M059J (cell line): ENCODE measurements at places on chromosomes 11 and 22. TPM values are rescaled to one million over a fixed set of nuclear protein-coding genes. Genes with fewer than 3 reads are reported as not detected.
A peak's percentile ranks its signal among the peaks of the same experiment; 100 is the strongest.

Gene LDHAL6A
- total RNA-seq = not detected in 2 replicates

Gene JHY
- 6.2 and 6.8 TPM in 2 replicates for total RNA-seq

Gene TMEM135
- 12.8 and 20.0 TPM in 2 replicates for total RNA-seq

Gene MMP1
- 75.7 and 80.6 TPM in 2 replicates for total RNA-seq

Gene ZDHHC5
- 37.4 and 50.8 TPM in 2 replicates for total RNA-seq

Gene KRTAP5-1
- not detected in 2 replicates for total RNA-seq

Gene KRTAP5-11
- not detected in 2 replicates for total RNA-seq

Gene CLNS1A
- total RNA-seq = 135 and 150 TPM in 2 replicates

Gene ABCC8
- total RNA-seq = not detected in 2 replicates

Gene LINC01488
- not detected in 2 replicates for total RNA-seq

Gene SCARF2
- total RNA-seq = 10.3 and 24.3 TPM in 2 replicates

Gene KLHDC7B
- total RNA-seq = 0.02 and 0.37 TPM in 2 replicates

Gene PRR33
- total RNA-seq = not detected in 2 replicates

Gene FAM181B
- total RNA-seq = 0.02 TPM in 1 of 2 replicates, not detected in the other

Gene HBE1
- 2.2 and 7.0 TPM in 2 replicates for total RNA-seq

Gene ROBO3
- 2.7 and 7.0 TPM in 2 replicates for total RNA-seq

Gene CD3G
- not detected in 2 replicates for total RNA-seq

Gene HMOX1
- total RNA-seq = 9.4 and 14.9 TPM in 2 replicates

Gene OR2AT4
- not detected in 2 replicates for total RNA-seq

Gene OR52I1
- total RNA-seq = not detected in 2 replicates

Gene POTEH
- not detected in 2 replicates for total RNA-seq

Gene ARHGAP42
- 5.9 and 7.0 TPM in 2 replicates for total RNA-seq

Gene KLHL35
- 1.7 and 7.2 TPM in 2 replicates for total RNA-seq

Gene TESMIN
- total RNA-seq = 5.5 and 12.8 TPM in 2 replicates

Gene OR56B4
- not detected in 2 replicates for total RNA-seq

Gene CCDC89
- 0.37 and 3.0 TPM in 2 replicates for total RNA-seq

DNA sequence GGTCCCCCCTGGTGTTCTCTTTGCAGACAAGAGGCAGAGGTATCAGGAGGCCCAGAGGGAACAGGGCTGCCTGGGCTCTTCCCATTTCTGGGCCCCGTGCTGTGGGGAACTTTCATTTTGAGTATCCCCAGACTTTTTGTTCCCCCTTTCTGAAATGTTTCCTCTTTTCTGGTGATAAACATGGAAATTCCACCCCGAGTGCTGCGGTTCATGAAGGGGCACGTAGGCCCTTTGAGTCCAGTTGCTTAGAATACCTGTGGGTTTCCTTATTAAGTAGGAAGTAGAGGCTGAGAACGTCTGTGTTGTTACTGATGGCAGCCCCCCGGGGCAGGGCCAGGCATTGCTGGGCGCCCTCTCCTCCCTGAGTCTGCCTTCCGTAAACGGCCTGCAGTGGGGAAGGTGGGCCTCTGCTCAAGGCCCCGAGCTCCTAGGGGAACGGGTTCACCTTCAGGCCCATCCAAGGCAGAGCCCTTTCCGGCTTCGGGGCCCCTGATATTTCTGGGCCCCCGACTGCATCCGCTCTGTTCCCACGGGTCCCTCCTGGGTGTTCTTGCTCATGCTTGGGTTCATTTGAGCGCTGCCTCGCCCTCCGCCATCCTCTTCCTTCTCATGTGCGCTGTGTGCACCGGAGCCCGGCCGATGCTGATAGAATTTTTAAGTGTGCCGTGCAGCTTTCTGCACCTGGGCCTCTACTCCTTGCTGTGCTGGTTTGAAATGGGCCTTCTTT, 12.0 kb downstream of the TBC1D22A start:
- no peak for DNase-seq

DNA sequence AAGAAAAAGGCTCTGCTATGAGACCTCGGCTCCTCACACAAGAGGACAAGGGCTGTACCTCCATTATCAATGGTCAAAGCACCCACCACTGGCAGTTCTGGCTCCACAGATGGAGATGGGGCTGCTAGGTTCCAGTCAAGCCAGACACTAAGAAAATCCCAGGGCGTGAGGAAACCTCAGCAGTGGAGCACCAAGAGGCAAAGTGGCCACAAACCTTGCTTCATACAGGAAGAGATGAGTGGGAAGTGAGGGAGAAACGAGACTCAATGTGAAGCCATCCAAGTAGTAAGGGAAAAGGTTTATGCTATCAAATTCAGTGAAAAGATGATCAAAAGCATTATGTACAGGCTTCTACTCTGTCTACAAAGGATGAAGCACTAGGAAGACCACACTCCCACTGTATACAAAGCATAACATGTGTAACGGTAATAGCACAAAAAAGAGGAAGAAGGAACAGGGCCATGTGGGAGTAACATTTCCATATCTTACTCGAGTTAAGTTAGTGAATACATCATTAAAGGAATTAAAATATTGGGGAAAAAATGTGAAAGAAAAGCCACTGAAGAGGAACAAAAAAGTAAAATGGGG, 27.0 kb downstream of the POLDIP3 start:
- no peak for DNase-seq

- DNase-seq = no peak
These were observed 113.9 kb downstream of the KIRREL3 start for GRCh38 chr11:126886636-126887035.

GRCh38 chr11:7275133-7275532, 23.4 kb downstream of the SYT9 start:
- DNase-seq = no peak

GRCh38 chr11:2563213-2564007, 118.6 kb downstream of the KCNQ1 start:
- no peak for DNase-seq

DNA sequence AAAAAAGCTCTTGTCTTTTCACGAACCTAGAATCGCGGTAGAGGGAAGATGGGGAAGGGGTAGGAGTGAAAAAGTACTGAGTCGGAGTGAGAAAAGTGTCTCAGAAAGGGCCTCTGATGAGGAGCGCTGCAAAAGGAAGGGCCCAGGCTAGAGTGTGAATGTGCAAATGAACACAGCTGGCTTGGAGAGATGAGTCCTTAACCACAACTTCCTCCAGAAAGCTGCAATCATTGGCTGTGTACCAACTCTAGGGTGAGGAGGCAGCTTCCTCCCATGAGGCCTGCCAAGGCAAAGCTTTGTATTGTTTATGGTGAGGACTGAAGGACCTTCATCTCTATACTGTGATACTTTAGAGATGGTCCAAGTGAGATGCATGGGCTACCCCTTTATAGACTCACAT, 566.9 kb upstream of the ANO5 start:
- peak; percentile 7 for DNase-seq

DNA sequence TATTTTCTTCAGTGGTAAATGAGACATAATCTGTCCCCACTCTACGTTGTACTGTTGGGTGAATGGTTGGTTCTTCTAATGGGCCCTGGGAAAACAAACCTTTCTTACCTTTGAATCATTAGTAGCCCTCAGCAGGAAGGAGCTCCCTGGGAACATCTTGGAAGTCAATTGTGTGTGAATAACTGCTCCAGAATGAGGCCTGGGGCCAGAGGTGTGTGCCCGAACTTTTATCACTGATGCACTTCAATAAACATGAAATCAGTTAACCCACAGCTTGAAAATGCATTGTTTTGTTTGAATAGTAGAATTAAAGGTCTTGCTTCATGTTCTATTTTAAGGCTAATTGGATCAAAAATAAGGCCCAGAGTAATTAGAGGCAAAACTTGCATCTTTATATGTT, 67.1 kb downstream of the NAV2 start:
- DNase-seq = no peak

DNA sequence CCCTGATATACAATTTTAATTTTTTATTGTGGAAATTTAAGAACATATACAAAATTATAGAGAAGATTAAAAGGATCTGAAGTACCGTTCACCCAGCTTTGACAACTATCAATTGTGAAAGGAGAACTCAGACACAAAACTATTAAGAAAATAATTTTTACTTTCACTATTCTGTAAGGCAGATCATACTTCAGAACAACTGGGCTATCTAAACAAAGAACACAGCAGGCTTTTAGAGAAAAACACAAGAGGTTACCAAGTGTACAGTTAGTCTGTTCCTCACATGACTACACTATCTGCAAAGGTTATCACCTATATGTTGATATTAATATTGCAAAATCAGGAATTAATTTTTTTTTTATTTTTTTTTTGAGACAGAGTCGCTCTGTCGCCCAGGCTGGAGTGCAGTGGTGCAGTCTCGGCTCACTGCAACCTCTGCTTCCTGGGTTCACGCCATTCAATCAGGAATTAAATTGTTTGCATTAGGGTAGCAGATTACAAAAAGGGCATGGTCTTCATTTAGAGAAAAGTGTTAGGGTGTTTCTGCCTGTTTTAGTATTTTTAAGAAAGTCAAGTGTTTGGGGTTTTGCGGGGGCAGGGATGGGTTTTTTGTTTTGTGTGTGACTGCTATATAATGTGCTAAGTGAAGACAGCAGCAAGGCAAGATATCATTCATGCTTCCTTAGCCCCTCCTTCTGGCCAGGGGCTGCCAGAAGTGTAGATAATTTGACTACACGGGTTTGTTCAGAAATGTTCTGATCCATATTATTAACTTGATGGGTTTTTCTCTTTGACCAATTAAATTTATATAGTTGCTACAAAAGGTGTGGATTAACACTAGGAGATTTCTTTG, 27.6 kb upstream of the SIK2 start:
- DNase-seq = no peak

DNA sequence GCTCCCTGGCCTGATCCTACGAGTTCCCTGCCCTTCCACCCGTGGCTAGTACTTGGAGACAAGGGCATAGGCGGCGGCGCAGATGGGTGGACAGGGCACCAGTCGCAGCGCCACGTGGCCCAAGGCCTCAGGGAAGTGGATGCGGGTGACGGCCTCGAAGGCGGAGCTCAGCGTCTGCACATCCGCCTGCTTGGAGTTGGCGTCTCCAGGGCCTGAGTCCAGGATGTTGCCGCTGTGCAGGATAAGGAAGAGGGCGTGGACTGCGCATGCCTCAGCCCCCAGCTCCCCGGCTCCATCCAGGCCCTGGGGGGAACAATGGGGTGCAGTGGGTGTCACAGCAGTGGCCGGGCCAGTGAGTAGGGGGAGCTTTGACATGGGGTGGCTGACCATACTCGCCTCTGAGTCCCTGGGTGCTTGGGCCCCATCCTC, 6.6 kb downstream of the PITPNM1 start:
- no peak for DNase-seq

DNA sequence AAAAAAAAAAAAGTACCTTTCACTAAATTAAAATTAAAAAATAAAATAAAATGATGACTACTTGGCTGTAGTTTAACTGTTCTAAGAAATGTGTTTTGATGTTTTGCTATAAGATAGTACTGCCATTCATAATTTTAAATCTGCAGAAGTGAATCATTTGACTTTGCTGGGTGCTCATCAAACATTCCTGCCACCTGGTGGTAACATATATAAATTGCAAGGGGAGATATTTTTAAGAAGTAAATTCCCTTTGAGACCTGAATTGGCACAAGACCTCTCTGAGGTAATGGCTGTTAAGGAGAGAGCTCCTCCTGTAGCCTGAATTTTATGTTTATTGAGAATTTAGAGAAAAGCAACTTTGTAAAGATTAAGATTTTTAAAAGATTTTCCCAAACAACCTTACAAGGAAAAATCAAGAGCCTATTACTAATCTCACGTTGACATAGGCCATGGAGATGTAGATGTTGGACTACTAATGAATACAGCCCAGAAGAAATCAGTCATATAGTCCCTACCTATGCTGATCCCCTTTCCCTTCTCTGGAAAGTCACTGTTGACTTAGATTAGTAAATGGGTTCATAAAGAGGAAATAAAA, 11.9 kb upstream of the NARS2 start:
- DNase-seq = no peak

DNA sequence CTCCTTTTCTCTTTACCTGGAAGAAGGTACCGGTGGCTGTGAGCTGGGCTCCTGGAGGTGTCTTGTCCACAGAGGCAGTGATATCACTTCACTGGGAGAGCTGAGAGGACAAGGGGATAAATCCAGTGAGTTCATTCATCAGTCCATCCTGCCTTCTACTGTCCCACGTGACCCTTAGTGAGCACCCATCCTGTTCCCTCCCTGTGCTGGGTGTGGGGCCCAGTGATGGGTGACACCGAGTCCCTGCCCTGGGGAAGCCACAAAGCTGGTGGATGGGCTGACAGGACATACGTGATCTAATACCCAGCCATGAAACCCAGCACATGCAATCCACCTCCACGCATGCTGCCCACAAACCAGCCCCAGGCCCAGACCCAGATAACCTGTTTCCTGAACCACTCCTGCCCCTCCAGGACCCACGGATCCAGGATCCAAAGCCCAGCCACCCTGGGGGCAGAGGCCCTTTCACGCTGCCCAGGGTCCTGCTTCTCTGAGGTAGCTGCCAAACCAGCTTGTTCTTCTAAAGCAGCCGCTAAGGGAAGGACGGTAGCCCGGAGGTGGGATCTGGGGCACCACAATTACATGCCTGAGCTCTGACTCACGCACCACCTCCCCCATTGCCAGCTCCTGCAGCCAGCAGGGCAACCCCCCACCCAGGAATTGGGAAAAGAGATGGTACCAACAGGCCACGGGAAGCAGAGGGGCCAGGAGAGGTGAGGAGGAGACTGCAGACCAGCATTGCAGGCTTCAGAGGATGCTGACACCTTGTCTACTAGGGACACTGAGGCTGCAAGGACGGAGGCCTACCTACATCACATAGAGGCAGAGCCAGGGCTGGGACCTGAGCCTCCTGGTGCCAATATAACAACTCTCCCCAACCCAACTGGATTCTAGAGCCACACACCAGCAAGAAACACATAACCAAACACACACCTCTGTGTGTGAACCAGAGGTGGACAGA, 35.2 kb downstream of the GDPD5 start:
- DNase-seq = peak; percentile 84

DNA sequence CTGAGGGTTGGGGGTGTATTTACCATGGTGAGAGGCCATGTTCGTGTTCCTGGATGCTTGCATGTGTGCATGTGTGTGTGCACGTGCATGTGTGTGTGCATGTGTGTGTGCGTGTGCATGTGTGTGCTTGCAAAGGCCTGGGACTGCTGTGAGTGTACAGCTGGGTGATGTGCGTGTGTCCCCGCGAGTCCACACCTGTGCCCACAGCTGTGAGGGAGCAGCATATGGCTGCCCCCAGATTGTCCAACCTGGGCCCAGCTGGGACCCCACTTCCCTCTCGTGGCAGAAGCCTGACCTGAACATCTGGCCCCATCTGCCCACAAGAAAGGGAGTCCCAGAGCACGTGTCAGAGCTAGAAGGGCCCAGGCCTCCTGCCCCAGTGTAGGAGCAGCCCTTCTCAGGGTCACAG, 8.4 kb upstream of the CD248 start:
- DNase-seq = no peak

- no peak for DNase-seq
These were observed 11.3 kb upstream of the PRMT3 start for GRCh38 chr11:20376162-20376730.

GRCh38 chr11:32982626-32983025, 33.1 kb upstream of the DEPDC7 start:
- no peak for DNase-seq

DNA sequence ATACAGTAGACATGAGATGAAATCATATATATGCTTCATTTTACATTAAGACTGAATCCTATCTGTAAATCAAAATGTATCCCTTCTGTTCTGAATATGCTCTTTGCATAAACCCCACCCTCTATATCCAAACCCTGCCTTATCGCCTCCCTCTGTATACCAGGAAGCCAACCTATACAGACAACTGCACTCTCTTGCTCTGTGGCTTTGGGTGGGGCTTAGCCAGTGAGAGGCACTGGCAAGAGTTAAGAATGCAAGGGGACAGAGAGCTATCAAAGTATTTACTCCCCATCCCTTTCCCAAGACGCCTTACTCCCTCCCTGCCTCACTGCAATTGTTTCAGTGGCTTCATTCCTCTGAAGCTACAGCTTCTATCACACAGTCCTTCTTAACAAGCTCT, 309.8 kb downstream of the TTC28 start:
- no peak for DNase-seq

- DNase-seq = no peak
These were observed 62.0 kb upstream of the NECTIN1 start for GRCh38 chr11:119791047-119791446.
